Activated CD4-positive, alpha-beta memory T cell treated with anti-CD3 and anti-CD28 coated beads for 36 hours (primary cell): ENCODE measurements at places on chromosomes 5 and 9. TPM values are rescaled to one million over a fixed set of nuclear protein-coding genes. Genes with fewer than 3 reads are reported as not detected.

DNA sequence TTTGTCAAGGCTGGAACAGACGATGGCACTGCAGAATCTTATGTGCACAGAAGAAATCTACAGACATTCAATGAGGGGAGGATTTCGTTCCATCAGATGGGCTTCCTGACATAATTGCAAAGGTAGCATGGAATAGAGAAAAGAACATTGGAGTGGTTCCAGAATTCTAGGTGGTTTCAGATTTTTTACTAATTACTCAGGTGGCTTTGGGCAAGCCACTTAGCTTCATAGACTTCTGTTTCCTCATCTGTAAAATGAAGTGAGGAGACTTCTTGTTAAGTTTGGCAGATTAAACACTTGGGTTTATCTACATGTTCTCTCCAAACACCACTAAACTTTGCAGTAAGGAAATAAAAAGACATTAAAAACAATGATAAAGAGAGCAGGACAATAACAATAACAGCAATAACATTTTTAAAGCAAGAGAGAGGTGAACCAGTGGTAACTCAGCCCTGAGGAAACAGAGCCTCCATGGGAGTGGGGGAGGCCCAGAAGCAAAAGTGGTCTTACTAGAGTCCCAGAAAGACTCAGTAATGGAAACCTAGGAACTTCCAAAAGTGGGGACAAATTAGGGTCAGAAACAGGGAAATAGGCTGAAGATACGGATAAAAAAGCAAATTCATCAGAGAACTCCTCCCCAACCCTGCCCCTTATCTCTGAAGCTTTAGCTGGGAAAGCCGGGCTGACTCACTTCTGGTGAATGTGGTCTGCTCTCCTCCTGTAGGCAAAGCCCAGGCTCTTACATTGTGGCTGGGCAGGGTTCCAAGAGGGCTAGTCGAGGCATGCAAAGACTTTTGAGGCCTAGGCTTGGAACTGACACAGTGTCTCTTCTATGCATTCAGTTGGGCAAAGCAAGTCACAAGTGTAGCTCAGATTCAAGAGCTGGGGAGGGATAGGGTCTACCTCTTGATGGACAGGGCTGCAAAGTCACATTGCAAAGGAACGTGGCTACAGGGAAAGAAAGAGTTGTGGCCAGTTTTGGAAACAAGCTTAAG lies 11.8 kb upstream of the ACTBL2 start:
- H3K4me3 ChIP-seq = no peak overlapping the region
- H3K27ac ChIP-seq = peak overlapping the region; percentile 9
- peak; percentile 72 for DNase-seq
- peaks cover 34% of the 10 kb centered on the region for H3K4me1 ChIP-seq

DNA sequence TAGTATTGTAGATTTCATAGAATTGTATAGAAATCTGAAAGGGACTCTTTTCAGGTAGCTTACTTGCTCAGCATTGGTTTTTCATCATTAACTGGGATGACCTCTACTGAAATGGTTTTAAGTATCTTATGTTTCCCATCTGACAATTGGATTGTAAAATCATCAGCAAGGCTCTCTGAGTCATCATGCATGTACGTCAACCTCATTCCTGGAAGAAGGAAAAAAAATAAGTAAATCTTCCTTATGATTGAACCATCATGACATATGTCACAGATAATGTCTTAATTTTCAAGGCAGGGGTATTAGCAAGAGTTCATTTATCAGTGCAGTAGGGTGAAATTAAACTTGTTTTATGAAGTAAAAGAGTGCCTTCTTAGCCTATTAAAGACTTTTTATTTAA lies 74.9 kb upstream of the CER1 start:
- no peaks in the 10 kb centered on the region for H3K27me3 ChIP-seq
- no peak for DNase-seq
- H3K4me1 ChIP-seq = no peaks in the 10 kb centered on the region
- no peaks in the 10 kb centered on the region for H3K36me3 ChIP-seq
- H3K27ac ChIP-seq = no peak overlapping the region

PRSS3 gene
- total RNA-seq = not detected

DNA sequence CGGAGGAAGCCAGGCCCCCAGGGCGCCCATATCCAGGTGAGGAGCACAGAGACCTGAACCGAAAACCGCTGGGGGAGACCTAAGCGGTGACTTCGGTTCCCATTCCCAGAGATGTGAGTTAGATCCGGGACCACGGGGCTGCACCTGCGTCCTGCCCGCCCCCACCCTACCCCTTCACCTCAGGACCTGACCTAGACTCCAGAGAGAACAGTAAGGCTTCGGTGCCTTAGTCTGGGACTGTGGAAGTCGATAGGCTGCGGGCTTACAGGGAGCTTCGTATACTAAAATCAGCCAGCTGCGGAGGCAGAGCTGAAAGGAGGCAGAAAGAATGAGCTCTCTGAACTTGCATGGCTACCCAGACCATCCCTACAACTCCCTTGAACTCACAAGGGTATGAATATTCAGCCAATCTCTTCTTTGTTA lies 518 bp upstream of the FAM13B start:
- peak overlapping the region; percentile 92 for H3K27ac ChIP-seq
- H3K4me1 ChIP-seq = peaks cover 54% of the 10 kb centered on the region
- H3K36me3 ChIP-seq = no peaks in the 10 kb centered on the region
- no peak for DNase-seq
- peak overlapping the region; percentile 97 for H3K4me3 ChIP-seq
- no peaks in the 10 kb centered on the region for H3K27me3 ChIP-seq

MLANA gene
- not detected for total RNA-seq

- no peak overlapping the region for H3K27ac ChIP-seq
- peak; percentile 69 for DNase-seq
- peak overlapping the region; percentile 13 for H3K4me3 ChIP-seq
- no peaks in the 10 kb centered on the region for H3K36me3 ChIP-seq
These were observed 21.4 kb upstream of the FLT4 start for GRCh38 chr5:180670586-180671359.

DNA sequence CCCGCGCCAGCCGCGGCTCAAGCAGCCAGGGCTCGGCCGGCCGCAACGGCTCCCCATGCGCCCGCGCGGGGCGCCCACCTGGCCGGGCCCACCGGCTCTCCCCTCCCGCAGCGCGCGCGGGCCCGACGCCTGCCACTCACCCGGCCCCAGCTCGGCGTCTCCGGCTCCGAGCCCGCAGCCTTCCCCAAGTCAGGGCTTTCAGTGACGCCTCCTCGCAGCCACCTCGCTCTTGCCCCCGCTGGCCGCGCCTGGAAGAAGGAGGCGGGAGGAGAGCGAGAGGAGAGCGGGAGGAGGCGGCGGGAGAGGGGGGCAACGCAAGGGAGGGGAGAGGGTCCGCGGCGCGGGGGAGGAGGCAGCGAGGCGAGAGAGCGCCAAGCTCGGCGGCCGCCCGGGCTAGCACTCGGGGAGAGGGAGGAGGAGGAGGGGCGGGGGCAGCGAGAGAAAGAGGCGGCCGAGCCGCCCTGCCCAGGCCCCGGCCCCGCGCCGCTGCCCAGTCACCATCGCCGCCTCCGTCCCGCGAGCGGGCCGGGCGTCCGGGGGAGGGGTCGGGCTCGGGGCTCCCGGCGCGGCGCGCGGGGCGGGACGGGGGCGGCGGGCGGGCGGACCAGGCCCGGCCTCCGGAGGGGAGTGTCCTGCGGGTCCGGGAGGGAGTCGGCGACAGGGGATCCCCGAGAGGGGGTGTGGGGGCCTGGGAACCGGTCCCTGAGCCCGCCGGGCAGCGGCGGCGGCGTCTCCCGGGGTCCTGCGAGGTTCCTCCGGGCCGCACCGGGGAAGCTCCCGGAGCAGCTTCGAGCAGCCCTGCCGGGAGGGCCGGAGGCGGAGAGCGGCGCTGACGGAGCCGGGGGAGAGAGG lies at the start of gene LHFPL2:
LHFPL2 (minus strand) TSS at position 414 of the 852 bp plus-strand sequence. CDS start 138,559 bp downstream, outside the sequence.
- no peak within 1 kb of the TSS for H3K27ac ChIP-seq
- DNase-seq = peak; percentile 34
- no peaks in the 10 kb centered on the region for H3K36me3 ChIP-seq
- H3K4me3 ChIP-seq = peak within 1 kb of the TSS; percentile 61
- H3K27me3 ChIP-seq = peaks cover 45% of the 10 kb centered on the region
